ENCODE measurements at places on chromosomes 7 and 10.
A peak's percentile ranks its signal among the peaks of the same experiment; 100 is the strongest.

DNA sequence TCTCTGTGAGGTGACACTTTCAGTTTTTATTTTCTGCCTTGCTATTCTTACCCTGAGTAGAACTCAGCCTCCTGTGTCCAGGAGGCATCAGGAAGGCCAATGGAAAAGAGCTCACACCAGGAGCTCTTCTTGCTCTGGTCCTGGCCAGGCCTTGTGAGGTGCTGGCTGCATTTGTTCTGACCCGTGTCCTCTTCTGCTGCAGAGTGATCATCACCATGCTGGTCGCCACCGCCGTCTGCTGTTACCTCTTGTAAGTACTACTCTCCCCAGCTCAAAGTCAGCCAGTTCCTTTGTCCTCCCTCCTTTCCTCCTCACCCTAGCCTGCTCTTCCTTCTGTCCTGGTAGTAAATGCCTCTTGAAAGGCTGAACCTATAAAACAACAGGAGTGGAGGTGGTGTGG, 1.6 kb downstream of the ATP6V0E2 start:
- DNase-seq: no peak

- DNase-seq: no peak
Observed at GRCh38 chr7:90777465-90777864, 181.3 kb downstream of the CDK14 start.

DNA sequence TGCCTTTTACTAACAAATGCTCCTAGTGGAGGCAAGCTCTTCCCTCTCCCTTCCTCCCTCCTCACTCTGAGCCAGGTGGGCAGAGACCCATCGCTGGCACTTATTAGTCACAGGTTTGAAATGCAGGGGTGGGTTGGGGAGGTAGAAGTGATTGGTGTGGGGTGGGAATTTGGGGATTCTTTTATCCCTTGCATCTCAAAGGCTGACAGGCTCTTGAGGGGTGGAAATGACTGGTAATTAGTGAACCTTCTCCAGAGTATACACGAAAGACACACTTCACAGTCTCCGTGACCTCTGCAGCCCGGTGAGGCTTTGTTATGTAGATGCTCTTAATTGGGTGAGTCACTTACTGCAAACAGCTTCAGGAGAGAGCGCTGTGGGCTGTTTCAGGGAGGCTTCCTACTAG, 13.9 kb upstream of the LRMDA start:
- no peak for DNase-seq

- DNase-seq: no peak
Observed at GRCh38 chr7:92768501-92769393, 67.6 kb downstream of the CDK6 start.

GRCh38 chr7:25496476-25497368, 268.4 kb upstream of the NPVF start:
- no peak for DNase-seq

DNA sequence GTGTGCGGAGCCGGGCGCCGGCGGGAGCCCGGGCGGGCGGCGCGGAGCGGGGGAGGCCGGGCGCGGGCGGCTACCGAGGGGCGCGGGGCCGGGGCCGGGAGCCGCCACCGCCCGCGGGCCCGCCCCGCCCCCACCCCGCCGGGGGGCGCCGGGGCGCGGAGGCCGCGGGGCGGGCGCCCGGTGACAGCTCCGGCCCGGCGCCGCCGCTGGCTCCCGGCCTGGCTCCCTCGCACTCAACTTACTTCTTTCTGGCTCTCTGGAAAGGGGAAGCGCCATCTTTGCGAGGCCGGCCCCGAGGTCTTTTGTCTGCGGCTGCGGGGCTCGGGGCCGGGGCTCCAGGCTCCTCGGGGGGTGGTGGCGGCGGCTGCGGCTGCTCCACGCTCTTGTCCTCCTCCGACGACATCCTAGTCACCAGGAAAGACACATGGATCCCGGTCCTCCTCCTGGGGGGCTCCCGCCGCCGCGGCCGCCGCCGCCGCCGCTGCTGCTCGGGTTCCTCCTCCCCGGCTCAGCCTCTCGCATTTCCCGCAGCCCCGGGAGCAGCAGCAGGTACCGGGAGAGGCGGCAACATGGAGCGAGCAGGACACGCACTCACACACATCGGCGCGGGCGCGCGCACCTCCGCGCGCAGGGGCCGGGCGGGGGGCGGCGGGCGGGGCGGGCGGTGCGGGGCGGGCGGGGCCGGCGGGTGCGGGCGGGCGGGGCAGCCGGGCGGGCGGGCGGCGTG, at the start of gene KMT2C:
Gene KMT2C, minus strand, starts transcription at position 620 of the 727 bp plus-strand sequence. Its CDS starts 217 bp downstream, at position 403.
- DNase-seq: peak; percentile 38

- DNase-seq: no peak
Observed at GRCh38 chr7:34155220-34155908, 250.0 kb downstream of the BMPER start.

DNA sequence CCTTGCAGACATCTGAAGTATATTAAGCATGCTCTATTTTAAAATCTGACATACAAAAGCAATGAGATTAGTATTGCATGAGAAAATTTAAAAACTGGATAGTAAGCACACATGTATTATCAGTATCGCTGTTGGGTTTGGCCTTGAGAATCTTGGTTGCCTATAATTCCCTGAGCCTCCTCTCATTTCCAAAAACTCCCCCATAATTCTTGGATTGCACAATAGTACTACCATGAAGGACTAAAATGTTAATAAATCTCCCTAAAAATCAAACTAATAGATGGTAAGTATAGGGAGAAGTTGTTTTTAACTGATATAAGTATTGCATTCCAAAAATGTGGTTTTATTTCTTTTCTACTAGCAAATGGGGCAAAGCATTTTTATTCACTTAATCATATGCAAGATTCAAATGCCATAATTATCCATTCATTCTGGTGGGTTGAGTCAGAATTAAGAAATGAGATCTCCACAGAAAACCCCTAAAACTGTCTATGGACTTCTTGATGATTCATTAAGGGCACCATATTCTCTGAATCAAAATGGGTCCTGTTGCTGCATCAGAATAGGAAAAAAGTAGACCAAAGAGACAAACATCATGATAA, 10.3 kb upstream of the VIM start:
- DNase-seq: no peak

DNA sequence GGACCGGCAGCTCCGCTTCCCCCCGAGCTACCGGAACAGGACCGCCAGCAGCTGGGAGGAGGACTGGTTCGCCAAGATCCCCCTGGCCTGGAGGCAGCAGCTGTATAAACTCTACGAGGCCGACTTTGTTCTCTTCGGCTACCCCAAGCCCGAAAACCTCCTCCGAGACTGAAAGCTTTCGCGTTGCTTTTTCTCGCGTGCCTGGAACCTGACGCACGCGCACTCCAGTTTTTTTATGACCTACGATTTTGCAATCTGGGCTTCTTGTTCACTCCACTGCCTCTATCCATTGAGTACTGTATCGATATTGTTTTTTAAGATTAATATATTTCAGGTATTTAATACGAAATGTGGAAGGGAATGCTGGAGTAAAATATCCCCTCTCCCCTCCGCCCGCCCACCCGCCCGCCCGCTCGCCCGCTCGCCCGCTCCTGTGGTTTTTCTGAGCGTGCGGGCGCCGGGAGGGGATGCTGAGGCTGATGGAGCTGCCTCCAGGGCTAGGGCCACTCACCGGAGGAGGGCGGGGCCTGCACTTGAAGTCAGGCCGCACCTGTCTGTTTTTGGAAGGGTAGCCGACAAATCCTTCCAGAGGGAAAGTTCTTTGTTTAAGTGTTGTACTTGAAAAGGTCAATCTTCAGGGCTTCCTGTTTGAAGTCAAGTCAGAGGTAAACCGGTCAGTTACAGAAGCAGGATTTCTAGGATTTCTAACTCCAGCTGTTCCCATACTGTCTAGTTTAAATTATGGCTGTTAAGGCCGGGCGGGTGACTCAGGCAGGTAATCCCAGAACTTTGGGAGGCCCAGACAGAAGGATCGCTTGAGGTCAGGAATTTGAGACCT, 30.5 kb downstream of the CHST12 start:
- no peak for DNase-seq

GRCh38 chr7:83005410-83005809, 157.3 kb downstream of the PCLO start:
- no peak for DNase-seq

GRCh38 chr7:43490016-43490415, 92.9 kb upstream of the STK17A start:
- DNase-seq: no peak

GRCh38 chr7:98286093-98286539, 4.6 kb downstream of the BRI3 start:
- DNase-seq: no peak

- no peak for DNase-seq
Observed at GRCh38 chr10:128001849-128002248, 94.9 kb downstream of the PTPRE start.

GRCh38 chr10:67697724-67698131, 1.7 kb upstream of the CTNNA3 start:
- DNase-seq: peak; percentile 34

- DNase-seq: no peak
Observed at GRCh38 chr10:33832124-33832787, 497.8 kb upstream of the NRP1 start.

GRCh38 chr7:5502721-5503243, 79.1 kb upstream of the TNRC18 start:
- DNase-seq: no peak

DNA sequence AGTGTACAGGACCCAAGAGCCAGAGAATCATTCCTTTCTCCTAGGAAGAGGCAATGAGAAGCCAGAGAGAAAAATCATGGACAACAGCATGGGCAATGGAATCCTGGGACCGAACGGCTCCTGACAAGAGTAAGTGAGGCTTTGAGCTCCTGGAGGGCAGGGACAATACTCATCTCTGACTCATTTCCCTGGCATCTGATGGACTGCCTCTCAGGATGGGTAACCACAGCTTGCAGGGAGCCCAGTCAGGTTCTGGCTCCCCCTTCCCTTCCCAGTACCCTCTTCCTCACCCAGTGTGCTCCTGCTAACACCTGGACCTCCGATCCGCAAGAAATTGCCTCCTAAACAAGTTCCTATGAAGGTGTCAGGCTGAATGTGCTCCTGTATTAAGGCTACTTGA, 51.2 kb upstream of the SORCS3 start:
- no peak for DNase-seq

GRCh38 chr7:5665094-5666025, 116.1 kb downstream of the RNF216 start:
- DNase-seq: peak; percentile 39

GRCh38 chr10:32963096-32963495, 5.1 kb upstream of the ITGB1 start:
- no peak for DNase-seq

DNA sequence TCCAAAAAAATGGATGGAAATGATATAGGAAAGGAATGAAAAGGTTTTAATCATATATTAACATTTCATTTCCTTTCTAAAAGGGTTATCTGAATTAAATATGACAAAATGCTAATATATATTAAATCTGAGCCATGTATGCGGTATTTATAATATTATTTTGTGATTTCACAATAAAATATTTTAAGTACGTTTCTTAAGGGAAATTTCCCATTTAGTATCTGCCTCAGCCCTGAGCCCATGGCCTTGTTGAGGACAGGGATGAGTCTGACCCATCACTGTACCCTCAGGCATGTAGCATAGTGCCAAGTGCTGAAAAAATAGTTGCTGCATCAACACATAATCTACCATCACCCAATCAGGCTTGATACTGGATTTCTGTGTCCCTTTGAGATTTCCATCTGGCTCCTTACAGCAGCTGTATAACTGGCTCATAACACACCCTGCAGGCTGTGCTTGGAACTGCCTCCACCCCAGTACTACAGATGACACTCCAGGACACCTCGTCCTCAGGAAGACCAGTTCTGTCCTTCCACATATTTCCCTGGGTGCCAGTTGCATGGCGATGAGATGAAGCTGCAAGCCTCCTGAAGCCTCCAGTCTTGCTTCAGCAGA, 59.4 kb upstream of the ASAH2 start:
- DNase-seq: no peak

DNA sequence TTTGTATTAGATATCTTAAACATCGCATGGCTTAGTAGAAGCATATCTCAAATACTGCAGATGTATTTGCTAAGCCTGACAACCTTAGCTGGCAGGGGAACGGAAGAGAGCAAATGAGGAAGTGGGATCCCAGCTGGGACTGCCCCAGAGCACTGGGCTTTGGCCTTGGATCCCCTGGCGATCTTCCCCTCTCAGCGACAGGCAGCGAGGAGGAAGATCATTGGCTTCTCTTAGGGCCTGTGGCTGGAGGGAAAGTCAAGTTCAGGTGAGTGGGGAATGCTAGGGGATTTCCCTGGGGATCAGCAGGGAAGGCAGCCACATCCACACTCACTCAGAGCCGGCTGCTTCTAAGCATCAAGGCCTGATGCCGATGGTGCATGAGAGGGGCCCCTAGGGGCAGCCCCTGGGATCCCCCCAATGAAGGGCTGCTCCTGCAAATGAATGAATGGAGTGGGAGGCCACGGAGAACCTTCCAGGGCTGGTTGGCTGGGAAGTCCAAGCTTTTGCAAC, 42.0 kb downstream of the LYZL2 start:
- no peak for DNase-seq

- DNase-seq: no peak
Observed at GRCh38 chr7:81198766-81199165, 279.9 kb upstream of the SEMA3C start.

DNA sequence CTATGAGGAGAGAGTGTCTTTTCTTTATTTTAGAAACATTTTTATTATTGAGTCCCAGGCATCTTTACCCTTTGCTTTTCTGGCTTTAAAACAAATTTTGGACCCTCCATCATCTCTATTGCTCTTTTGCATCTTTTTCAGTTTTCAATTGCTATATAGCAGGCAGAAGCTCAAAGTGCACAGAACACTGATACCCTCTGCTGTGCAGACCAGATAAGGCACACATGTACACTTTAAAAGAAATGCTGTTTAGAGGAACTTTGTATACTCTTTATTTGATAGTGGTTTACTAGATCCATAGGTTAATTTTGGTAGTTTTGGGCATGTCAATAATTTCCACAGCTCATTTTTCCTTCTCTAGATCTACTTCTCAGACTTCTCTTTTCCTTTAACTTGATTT, 324.2 kb downstream of the SH2D4B start:
- no peak for DNase-seq

- DNase-seq: no peak
Observed at GRCh38 chr7:148712678-148713329, 14.1 kb downstream of the CUL1 start.

GRCh38 chr7:143374561-143374960, 6.6 kb upstream of the ZYX start:
- DNase-seq: no peak

All from T-cell (primary cell).